Glutamatergic neuron (in vitro differentiated cells): ENCODE measurements at places on chromosomes 4 and X.

- H3K27ac ChIP-seq, result no peak overlapping the region
- no peaks in the 10 kb centered on the region for H3K36me3 ChIP-seq
- peaks cover 1% of the 10 kb centered on the region for H3K27me3 ChIP-seq
- no peak for DNase-seq
Observed at GRCh38 chrX:21926527-21927278, 13.8 kb upstream of the SMS start.

DNA sequence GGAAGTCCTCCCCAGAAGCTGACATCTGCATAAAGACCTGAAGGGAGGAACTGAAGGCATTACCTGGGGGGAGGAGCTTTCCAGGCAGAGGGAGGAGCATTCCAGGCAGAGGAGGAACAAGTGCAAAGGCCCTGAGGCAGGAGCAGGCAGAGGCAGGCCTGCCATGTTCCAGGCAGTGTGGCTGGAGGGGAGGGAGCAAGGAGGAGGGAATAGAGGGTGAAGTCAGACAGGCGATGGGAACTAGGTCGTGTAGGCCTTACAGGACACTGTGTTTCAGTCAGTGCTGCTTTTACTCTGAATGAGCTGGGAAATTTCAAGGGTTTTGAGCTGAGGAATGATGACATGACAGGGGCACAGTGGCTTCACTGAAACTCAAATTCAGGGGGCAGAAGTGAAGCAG is 292.7 kb downstream of the BCOR start:
- H3K4me3 ChIP-seq, result no peak overlapping the region
- no peak overlapping the region for H3K27ac ChIP-seq
- H3K27me3 ChIP-seq, result no peaks in the 10 kb centered on the region
- no peak for DNase-seq

GRCh38 chr4:79528241-79528706 is 120.2 kb upstream of the GK2 start:
- H3K36me3 ChIP-seq, result no peaks in the 10 kb centered on the region
- H3K27me3 ChIP-seq, result no peaks in the 10 kb centered on the region
- peaks cover 1% of the 10 kb centered on the region for H3K4me1 ChIP-seq
- no peak overlapping the region for H3K4me3 ChIP-seq

GRCh38 chr4:83606898-83607297 is 71.0 kb downstream of the GPAT3 start:
- no peak for DNase-seq
- no peak overlapping the region for H3K27ac ChIP-seq
- H3K36me3 ChIP-seq, result no peaks in the 10 kb centered on the region
- no peaks in the 10 kb centered on the region for H3K4me1 ChIP-seq
- no peak overlapping the region for H3K4me3 ChIP-seq

DNA sequence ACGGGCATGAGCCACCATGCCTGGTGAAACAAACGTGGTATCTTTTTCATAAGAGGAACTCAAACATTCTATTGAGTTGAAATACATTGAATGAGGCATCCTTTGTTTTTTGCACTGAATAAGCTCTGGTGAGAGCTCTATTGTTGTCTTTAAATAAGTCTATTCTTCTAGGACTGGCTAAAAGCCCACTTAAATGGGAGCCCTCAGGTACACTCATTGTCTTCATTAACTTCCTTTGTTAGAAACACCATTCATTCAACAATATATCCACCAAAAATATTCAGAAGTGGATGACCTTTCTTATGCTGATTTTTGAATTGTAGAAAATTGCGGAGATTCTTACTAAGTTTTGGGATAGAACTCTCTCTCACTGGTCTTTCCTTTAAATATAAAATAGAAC is 568.0 kb downstream of the IL1RAPL1 start:
- no peak overlapping the region for H3K27ac ChIP-seq
- no peaks in the 10 kb centered on the region for H3K4me1 ChIP-seq
- no peaks in the 10 kb centered on the region for H3K27me3 ChIP-seq
- H3K4me3 ChIP-seq, result no peak overlapping the region

DNA sequence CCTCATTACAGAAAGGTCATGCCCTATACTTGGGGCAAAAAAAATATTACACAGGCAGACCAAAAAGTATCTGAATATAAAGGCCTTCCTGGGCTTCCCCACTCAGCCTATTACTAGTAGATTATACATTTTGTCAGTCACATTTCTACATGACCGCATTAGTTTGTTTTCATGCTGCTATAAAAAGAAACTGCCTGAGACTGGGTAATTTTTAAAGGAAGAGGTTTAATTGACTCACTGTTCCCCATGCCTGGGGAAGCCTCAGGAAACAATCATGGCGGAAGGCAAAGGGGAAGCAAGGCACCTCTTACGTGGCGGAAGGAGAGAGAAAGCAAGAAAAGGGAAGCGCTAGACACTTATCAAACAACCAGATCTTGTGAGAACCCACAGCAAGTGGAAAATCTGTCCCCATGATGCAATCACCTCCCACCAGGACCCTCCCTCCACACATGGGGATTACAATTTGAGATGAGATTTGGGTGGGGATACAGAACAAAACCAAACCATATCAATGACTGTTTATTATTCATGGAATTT is 1312.0 kb downstream of the PCDH7 start:
- H3K4me1 ChIP-seq, result no peaks in the 10 kb centered on the region
- H3K36me3 ChIP-seq, result no peaks in the 10 kb centered on the region
- H3K27ac ChIP-seq, result no peak overlapping the region
- DNase-seq, result no peak
- H3K4me3 ChIP-seq, result no peak overlapping the region
- no peaks in the 10 kb centered on the region for H3K27me3 ChIP-seq

DNA sequence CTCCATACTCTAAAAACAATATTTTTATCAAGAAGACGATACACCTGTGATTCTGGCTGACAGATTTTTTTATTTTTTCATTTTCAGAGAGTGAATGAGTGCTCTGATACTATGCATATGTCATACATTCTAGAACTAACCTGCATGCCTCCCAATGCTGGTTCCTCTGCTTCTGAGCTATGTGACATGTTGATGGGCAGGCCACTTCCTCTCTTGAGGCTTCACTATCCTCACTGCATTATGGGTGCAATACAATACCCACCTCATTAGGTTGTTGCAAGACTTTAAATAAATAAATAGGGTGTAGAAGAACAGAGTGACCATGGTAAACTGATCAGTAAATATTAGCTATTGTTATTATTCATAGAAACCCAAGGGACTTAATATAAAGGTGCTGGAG is 408.3 kb downstream of the HNRNPD start:
- H3K27ac ChIP-seq, result no peak overlapping the region
- no peaks in the 10 kb centered on the region for H3K36me3 ChIP-seq
- peaks cover 3% of the 10 kb centered on the region for H3K4me1 ChIP-seq
- no peak for DNase-seq
- no peak overlapping the region for H3K4me3 ChIP-seq

DNA sequence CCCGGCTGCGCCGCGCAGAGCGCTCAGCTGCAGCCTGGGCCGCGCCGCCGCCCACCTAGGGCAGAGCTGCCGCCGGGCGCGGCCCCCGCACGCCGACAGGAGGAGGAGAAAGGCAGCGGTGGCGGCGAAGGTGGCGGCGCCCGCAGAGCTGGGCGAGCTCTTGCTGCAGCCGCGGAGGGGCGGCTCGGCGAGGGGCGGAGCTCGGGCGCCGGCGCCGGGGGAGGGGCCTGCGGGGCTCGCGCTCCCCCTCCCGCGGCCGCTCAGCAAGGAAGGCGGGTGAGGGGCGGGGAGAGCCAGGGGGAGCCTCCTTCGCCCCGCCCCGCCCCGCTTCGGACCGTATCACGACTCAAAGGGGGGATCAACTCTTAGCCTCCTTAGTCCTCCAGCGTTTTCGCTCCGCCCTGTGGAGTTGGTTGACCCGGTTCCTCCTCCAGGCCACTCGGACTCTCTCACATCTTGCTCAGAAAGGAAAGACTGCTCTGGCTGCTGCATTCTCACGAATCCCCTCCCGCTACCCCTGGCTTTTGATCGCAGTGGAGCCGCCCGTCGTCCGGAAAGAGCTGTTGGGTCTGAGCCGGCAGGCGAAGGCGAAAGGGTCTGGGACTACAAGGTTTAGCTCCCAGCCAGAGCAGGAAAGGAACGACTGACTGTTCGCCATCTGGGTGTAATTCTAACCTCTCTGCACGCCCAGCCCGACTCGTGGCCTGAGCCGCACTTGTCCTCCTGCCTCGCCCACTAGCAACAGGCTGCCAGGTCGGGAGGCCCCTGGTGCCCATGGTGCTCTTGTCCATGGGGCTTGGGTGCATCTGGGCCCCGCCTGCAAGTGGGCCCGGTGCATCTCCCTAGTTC is at the start of gene ATP8A1:
ATP8A1 (minus strand) TSS at position 162 of the 849 bp plus-strand sequence. CDS start 232 bp downstream, outside the sequence.
- DNase-seq, result peak; percentile 97
- peaks cover 12% of the 10 kb centered on the region for H3K36me3 ChIP-seq
- H3K4me1 ChIP-seq, result peaks cover 45% of the 10 kb centered on the region
- peak within 1 kb of the TSS; percentile 97 for H3K4me3 ChIP-seq
- H3K27ac ChIP-seq, result peak within 1 kb of the TSS; percentile 100

- peaks cover 11% of the 10 kb centered on the region for H3K4me1 ChIP-seq
- H3K27me3 ChIP-seq, result no peaks in the 10 kb centered on the region
- DNase-seq, result no peak
- no peak overlapping the region for H3K27ac ChIP-seq
Observed at GRCh38 chr4:79442422-79442821, 34.4 kb upstream of the GK2 start.

GRCh38 chrX:13511241-13511943 is 58.0 kb upstream of the EGFL6 start:
- H3K4me3 ChIP-seq, result no peak overlapping the region
- no peaks in the 10 kb centered on the region for H3K27me3 ChIP-seq
- H3K4me1 ChIP-seq, result no peaks in the 10 kb centered on the region
- DNase-seq, result no peak
- H3K27ac ChIP-seq, result no peak overlapping the region
- no peaks in the 10 kb centered on the region for H3K36me3 ChIP-seq

- peaks cover 15% of the 10 kb centered on the region for H3K36me3 ChIP-seq
- no peaks in the 10 kb centered on the region for H3K27me3 ChIP-seq
- no peak for DNase-seq
- H3K27ac ChIP-seq, result no peak overlapping the region
Observed at GRCh38 chr4:94084155-94084554, 123.5 kb upstream of the SMARCAD1 start.

- DNase-seq, result no peak
- H3K4me1 ChIP-seq, result no peaks in the 10 kb centered on the region
- H3K27me3 ChIP-seq, result peaks cover 3% of the 10 kb centered on the region
- no peak overlapping the region for H3K4me3 ChIP-seq
- H3K36me3 ChIP-seq, result no peaks in the 10 kb centered on the region
Observed at GRCh38 chr4:73615613-73616012, 4.6 kb downstream of the RASSF6 start.

DNA sequence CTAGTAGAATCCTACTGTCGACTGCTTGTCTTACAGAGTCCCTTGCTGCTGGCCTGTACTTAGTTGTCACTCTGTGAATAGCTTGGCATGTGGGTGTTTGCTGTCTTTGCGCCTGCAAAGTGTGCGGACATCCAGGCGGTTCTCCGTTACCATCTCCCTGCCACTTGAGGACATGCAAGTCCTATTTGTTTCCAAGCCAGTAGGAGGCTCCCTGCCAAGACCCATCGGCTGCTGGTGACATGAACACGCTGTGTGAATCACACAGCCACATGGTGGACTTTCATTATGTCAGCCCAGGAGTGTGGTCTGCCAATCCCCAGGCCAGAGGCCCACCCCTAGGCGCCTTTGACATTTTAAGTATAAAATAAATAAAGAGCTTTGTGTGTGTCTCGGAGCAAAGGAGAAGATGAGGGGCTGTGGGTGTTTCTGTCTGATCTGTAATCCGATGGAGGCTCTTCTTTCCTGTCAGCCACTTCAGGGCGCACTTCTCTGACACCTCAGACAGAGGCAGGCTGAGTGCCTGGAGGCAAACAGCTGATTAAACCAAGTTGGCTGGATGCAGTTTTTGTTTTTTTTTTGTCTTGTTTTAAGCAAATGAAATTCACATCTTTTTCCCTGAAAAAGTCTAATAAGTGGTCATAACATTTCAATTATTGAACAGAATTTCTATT is 51.5 kb downstream of the ALPK1 start:
- no peaks in the 10 kb centered on the region for H3K36me3 ChIP-seq
- peak overlapping the region; percentile 95 for H3K27ac ChIP-seq
- peak; percentile 66 for DNase-seq
- peaks cover 45% of the 10 kb centered on the region for H3K4me1 ChIP-seq
- H3K4me3 ChIP-seq, result peak overlapping the region; percentile 30
- peaks cover 4% of the 10 kb centered on the region for H3K27me3 ChIP-seq

- H3K36me3 ChIP-seq, result no peaks in the 10 kb centered on the region
- peaks cover 2% of the 10 kb centered on the region for H3K27me3 ChIP-seq
- DNase-seq, result no peak
- no peaks in the 10 kb centered on the region for H3K4me1 ChIP-seq
Observed at GRCh38 chr4:20487852-20488251, 212.4 kb upstream of the PACRGL start.

DNA sequence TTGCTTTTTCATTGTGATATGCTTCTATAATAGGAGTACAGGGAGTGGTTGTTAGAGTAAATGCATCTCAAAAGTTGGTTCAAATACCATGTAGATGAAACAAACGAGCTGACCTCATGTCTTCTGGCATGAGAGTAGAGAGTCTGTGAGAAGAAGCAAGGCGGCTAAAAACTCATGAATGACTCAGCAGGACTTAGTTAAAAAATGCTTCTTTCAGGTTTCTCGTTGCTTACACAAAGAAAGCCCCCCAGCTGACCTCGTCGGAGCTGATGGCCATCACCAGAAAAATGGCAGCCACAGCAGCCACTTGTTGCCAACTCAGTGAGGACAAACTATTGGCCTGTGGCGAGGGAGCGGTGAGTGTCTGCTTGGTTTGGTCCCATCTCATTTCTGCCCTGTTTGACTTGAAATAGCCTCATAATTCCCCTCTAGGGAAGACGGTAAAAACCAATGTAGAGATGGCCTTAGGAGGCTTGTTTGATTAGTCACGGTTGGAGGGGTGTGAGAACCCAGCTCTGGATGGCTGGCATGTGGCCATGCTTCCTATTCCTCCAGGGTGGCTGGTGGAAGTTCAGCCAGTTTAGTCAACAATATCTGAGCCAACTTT is 14.5 kb downstream of the AFP start:
- H3K27ac ChIP-seq, result no peak overlapping the region
- H3K4me1 ChIP-seq, result peaks cover 12% of the 10 kb centered on the region
- peak; percentile 20 for DNase-seq
- H3K36me3 ChIP-seq, result no peaks in the 10 kb centered on the region
- H3K27me3 ChIP-seq, result no peaks in the 10 kb centered on the region

- no peak for DNase-seq
- H3K27me3 ChIP-seq, result peaks cover 2% of the 10 kb centered on the region
- H3K4me3 ChIP-seq, result no peak overlapping the region
- H3K36me3 ChIP-seq, result peaks cover 4% of the 10 kb centered on the region
Observed at GRCh38 chr4:1133033-1133432, 19.7 kb upstream of the RNF212 start.

DNA sequence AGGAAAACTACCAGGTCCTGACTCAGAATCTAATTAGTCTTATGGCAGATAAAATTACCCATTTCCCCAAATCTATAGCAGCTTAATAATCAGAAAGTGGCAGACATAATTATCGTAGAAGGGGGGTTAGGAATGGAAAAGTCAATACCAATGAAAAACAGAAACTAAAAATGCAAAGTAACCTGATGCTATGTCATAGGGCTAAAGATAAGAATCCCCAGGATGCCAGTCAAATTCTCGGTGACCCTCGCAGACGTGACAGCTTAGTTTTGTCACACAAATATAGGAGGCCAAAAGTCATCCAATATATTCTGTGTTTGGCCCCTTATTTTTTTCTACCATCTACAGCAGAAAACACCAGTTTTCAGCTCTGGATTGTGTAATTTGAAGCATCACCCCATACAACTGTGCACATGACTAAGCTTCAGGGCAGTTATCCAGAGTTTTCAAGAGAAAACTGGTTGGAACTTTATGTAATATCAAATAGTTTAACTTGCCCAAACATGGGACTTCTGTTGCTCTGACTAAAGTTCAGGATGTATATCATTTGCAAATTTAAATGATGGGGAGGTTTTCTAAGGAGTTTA is 30.9 kb downstream of the RASSF6 start:
- no peak overlapping the region for H3K27ac ChIP-seq
- H3K27me3 ChIP-seq, result no peaks in the 10 kb centered on the region
- no peak for DNase-seq
- H3K4me1 ChIP-seq, result no peaks in the 10 kb centered on the region
- H3K36me3 ChIP-seq, result no peaks in the 10 kb centered on the region
- H3K4me3 ChIP-seq, result no peak overlapping the region
